ENCODE measurements at places on chromosomes 6 and 20.
A peak's percentile ranks its signal among the peaks of the same experiment; 100 is the strongest.

DNA sequence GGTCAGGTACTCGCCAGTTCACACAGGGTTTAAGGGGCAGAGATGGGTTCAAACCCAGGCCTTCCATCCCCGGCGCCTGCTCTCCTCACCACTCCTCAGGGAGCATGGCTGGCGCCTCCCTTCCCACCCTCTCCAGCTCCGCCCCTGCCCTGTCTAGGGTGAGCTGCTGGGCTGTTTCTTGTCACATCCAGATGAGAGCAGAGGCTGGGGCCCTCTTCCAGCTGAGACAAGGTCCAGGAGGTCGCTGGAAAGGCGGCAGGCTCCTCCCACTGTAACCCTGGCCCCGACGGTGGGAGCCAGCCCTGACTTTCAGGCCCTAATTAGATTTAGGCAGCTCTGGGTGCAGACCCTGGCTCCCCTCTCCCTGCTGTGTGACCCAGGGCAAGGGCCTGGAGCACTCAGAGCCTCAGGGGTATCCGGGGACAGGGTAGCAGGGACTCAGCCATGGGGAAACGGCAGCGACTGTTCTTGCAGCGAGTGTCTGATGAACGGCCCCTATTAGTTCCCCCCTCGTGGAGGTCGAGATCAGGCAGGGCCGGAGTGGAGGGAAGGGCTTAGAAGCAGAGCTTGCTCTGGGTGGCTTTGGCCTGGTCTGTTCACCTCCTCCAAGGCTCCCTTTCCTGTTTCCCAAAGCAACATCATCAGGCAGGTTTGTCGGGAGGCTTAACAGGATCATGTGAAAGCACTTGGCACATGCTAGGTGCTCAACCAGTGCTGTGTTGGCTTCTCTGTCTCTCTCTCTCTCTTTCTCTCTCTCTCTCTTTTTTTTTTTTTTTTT lies 33.4 kb downstream of the SNAI1 start:
- DNase-seq = no peak

GRCh38 chr6:159606786-159607185 lies 86.3 kb downstream of the SOD2 start:
- DNase-seq = no peak

- peak; percentile 20 for DNase-seq
Observed at GRCh38 chr6:5506597-5506996, 245.3 kb downstream of the FARS2 start.

GRCh38 chr20:33521461-33521860 lies 31.6 kb downstream of the CBFA2T2 start:
- DNase-seq = no peak

DNA sequence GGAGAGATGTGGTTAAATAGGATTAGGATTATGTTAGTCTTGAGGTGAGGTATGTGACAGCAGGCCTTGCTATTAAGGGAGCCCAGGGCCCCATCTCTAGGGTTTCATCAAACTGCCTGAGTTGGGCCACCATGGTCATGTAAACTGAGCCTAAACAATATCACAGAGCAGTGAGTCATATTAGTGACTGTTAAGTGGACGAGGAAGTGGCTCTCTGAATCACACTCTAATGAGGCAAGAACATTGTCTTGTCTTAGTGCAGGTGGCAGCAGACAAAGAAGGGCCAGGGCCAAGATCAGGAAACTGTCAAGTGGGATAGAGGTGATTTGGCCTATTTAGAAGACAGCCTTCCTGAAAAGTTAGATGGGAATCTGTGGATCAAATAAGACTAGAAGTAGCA lies 23.1 kb downstream of the ENPP3 start:
- no peak for DNase-seq
